ENCODE measurements at places on chromosomes 5 and 9.

DNA sequence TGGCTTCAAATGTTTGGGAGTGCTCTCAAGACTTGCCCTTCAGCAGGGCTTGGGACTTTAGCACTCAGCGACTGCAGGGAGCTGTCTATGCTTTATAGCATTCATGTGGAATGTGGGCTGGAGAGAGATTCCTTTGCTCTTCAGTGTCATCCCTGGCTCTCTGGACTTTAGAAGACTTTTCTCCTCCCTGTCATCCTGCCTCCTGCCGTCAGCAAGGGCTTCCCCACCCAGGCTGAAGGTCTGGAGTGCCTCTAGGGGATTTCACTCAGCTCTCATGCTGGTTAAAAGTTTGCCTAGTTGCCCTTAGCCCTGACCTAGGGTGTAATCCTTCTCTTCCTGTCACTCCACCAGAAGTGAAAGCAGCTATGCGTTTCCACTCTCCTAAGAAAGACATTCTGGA lies 210.9 kb downstream of the FRMD3 start:
- DNase-seq: peak; percentile 37

GRCh38 chr5:1654786-1655495 lies 131.2 kb upstream of the LPCAT1 start:
- DNase-seq: no peak

GRCh38 chr9:114505187-114506081 lies at the start of gene WHRN:
WHRN (minus strand) TSS chr9:114505473; CDS start chr9:114504801, 672 bp downstream.
- DNase-seq: peak; percentile 83

- DNase-seq: peak; percentile 23
Observed at GRCh38 chr9:15831384-15831783, 278.5 kb downstream of the CCDC171 start.
